ENCODE measurements at places on chromosomes 6 and 20. TPM values are rescaled to one million over a fixed set of nuclear protein-coding genes. Genes with fewer than 3 reads are reported as not detected.

Gene C20orf202
- total RNA-seq: 0.21 TPM

Gene FAM209B
- not detected for total RNA-seq

Gene VSTM2L
- total RNA-seq: 1.3 TPM

Gene IMPG1
- 0.21 TPM for total RNA-seq

All from urinary bladder (tissue), 4 donors.